Fibroblast of skin of left quadriceps (primary cell): ENCODE measurements at places on chromosomes 6 and 20.
A peak's percentile ranks its signal among the peaks of the same experiment; 100 is the strongest.

DNA sequence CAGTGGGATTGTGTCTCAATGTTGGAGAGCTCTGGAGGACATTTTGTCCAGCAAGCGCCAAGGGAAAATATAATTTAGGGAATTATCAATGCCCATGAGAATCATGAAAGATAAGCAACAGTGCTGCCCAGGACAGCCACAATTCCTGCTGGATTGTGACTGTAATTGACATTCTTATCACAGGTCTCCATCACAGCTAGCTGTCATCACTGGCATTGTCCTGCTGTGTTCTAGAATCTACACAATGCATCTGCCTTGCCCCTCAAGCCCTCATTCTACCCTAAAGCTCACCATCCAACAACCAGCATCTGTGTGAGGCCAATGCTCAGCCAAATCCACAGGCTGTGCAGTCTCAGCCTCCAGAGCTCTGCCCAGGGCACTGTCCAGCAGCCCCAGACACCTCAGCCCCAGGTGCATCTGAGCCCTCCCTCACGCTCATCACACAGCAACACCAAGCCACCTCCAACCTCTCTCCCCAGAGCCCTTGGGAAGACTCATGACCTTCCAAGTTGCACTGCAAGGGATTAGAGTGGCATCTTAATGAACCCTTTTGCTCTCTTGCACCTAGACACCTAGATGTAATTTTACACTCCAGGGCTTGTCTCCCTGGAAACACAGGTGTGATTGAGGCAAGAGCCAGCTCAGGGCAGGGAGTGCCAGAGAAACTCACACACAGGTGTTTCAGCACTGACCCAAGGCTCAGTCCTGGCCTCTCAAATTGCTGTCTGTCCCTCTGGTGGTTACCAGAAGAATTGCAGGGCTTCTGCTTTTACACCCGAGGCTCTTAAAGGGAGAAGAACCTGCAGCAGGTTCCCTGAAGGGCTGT, 85.2 kb upstream of the PHACTR3 start:
- DNase-seq, result peak; percentile 9

DNA sequence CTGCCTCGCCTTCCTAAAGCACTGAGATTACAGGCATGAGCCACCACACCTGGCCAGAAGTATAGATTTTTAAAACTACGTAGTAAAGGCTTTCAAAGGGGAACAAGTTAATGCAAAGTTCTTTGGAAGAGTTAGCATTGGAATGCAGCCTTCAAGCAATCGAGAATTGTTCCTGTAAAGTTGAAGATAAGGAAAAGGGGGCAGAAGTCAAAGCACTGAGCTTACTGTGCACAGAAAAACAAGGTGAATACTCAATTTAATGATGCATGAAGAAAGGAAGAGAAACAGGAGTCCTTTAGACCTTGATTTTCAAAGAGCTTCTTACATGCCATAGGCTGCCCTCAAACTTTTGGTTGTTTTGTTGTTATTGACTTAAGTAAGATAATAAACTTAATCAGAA, 29.1 kb upstream of the LGSN start:
- DNase-seq, result no peak

- no peak for DNase-seq
Observed at GRCh38 chr20:7090001-7090400, 322.5 kb downstream of the BMP2 start.

DNA sequence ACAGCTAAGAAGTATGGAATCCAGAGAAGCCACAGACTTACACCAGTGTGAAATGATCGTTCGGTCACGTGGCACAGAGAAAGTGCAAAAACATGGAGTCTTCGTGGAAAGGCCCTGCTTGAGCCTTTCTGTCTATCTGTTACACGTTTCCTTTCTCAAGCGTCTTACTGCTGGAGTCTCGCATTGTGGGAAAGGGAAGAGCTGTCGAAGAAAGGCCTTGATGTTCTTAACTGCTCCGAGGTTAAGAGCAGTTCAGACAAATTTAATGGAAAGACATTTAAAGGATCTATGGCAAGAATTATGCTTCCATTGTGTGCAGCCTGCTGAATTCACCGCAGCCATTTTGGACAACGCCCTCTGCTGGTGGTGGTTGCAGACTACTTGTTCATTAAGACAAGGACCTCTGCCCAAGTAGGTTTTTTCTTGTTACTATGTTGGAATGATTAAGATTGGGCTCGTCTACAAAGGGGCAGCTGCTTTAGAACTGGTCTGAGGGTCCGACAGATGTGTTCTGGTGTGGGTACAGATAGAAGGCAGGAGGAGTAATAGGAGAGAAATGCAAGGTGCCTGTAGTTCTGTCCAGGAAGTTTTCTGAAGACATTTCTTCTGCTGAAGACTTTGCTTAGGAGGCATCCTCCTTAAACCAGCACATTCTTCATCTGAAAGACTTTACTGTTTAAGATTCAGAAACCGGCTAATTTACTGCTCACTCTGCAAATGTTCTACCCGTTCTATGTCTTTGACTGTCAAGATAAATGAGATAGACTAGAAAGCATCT, 24.7 kb upstream of the CCN6 start:
- no peak for DNase-seq

- peak; percentile 48 for DNase-seq
Observed at GRCh38 chr6:27791182-27791943, 120.8 kb downstream of the OR2B2 start.

- no peak for DNase-seq
Observed at GRCh38 chr6:108744244-108744972, 103.8 kb upstream of the ARMC2 start.

DNA sequence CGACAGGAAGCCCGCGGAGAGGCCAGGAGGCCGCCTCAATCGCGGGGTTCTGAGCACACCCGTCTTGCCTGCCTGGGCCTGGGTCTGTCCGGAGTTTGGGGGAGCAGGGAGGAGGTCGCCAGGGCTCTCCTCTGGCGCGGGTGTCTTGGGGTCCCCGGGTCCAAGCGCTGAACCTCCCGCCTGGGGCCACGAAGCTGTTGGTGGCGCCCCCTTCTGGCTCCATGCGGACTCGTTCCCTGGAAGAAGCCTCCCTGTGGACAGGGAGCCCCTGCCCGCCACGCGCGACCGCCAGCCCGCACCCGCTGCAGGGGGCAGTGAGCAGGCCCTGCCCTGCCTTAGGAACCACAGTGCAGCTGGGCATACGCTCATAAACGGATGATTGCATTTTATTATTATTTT, 44.7 kb downstream of the MCUR1 start:
- no peak for DNase-seq

DNA sequence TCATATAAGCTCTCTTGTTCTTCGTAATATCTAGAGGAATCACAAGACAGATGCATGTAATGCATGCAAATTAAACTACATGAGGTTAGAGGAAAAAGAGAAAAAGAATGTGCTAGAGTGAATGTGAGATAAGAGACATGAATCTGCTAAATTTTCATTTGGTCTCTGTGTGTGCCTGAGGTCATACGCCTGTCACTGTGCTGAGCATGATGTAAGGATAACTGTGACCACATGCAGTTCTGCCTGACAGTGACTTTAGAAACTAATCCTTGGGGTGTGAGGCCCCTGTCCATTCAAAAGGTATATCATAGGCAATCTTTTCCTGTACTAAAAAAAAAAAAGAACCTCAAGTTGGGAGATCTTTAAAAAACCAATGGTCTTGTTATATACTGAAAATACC, 70.6 kb downstream of the SHPRH start:
- DNase-seq, result no peak

DNA sequence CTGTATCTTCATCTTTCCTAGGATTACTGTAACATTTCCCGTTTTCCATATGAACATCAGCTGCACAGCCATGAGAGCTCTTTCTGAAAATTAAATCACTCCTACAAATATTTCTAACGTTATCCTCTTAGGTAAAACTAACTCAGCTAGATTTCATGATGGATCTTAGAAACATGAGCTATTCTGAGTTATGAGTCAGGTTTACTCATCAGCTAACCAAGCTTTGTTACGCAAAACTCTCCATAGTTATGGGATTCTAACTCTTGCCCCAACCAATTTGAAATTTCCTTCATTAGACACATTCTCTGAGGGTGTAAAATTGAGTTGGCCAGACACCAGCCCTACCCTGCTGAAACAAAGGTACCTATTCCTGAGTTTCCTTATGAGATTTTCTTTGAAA, 14.0 kb downstream of the DEFB110 start:
- DNase-seq, result peak; percentile 33

DNA sequence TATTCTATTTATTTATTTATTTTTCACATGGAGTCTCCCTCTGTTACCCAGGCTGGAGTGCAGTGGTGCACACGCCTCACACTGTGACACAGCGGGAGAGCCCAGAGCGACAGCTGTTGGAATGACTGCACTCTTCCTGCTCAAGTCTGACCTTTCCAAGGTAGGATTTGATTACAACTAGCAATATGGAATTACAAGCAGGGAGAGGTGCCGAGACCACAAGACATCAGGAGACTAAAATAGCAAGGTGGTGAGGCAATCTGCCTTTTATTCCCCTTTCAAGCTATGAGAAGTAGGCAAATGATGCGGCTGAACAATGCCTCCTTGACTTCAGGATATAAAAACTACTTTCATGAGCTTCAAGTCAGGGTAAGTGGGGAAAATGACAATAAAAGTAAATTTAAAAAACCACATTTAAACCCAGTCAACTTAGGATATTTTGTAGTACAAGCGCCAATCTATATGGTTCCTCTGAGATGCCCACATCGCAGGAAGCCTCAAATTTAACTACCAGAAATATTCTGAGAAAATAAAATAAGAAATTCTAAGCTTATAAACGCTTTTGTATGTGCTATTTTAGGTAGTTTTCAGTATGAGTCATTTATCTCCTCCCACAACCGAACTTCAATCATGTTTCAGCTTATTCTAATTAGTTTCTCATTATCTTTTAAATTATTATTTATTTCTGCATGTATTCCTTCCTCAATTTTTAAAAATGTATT, 146.9 kb upstream of the SGK1 start:
- peak; percentile 44 for DNase-seq

- no peak for DNase-seq
Observed at GRCh38 chr6:79430913-79431536, 106.2 kb downstream of the LCA5 start.

- DNase-seq, result no peak
Observed at GRCh38 chr6:83047065-83047754, 18.4 kb downstream of the UBE3D start.
